ENCODE measurements at places on chromosomes 2 and 18. TPM values are rescaled to one million over a fixed set of nuclear protein-coding genes. Genes with fewer than 3 reads are reported as not detected.

Gene REG3G
- not detected for polyA plus RNA-seq

Gene GTF2A1L
- 1.1 TPM for polyA plus RNA-seq

Gene MC2R
- polyA plus RNA-seq: 0.24 TPM

DNA sequence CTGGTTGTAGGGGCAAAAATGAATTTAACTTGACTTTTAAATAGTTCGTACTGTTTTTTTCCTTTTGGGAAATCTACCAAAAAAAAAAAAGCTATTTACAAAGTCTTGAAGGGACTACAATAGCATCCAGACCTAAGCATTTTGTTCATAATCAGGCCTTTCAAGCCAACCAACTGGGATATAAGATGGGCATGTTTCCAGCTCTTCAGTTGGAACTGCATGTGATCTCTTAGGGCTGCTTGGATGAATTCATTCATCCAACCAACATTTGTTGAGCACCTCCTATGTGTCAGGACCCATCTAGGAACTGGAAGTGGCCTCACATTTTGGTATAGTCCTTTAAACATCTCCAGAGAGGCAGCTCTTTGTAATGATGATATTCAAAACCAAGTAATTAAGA lies 98.6 kb downstream of the AAK1 start:
- DNase-seq: no peak

- DNase-seq: no peak
Observed at GRCh38 chr2:5187283-5187682, 504.9 kb upstream of the SOX11 start.

DNA sequence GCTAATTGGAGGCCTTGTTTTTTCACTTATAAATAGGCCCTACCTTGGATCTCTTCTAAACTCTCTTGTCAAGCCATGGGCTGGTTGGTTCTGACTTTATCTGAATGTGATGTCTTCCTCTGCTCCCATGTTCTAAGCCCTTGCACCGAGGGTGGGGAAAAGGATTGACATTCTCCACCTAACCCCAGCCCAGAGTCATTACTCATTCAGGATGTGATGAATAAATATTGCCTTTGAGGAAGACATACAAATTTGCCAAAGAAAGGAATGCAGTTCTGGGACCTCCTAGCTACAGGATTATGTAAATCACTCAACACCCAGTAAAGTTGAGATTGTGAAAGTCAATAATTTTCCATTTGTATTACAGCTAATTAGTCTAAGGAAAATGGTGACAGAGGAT lies 142.1 kb upstream of the LYPD6 start:
- no peak for DNase-seq

Measured in renal pelvis (tissue), 12 donors.